Left lobe of liver (tissue), 2 donors: ENCODE measurements at places on chromosomes 4 and X.

DNA sequence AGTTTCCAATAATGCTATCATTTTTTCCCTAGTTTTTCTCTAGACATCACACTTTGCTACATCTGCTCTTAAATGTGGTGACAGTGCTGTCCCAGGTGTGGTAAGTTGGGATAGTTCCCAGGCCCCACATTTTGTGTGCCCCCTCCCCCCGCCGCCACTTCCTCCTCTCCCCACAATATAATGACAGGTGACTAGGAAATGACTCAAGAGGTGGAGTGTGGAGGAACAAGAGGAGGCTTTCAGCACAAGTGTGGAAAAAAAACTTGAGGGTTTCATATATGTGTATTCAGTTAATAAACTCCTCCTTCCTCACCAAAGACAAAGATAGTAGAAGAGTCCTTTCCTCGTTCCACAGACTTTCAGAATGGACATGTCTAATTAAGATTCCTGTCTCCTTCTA is 18.3 kb upstream of the IL21 start:
- DNase-seq: no peak

GRCh38 chr4:152643153-152644035 is 36.4 kb downstream of the TMEM154 start:
- no peak for DNase-seq

GRCh38 chrX:20507901-20508620 is 241.4 kb upstream of the RPS6KA3 start:
- no peak for DNase-seq

GRCh38 chr4:142690406-142691163 is 155.5 kb downstream of the INPP4B start:
- DNase-seq: no peak

DNA sequence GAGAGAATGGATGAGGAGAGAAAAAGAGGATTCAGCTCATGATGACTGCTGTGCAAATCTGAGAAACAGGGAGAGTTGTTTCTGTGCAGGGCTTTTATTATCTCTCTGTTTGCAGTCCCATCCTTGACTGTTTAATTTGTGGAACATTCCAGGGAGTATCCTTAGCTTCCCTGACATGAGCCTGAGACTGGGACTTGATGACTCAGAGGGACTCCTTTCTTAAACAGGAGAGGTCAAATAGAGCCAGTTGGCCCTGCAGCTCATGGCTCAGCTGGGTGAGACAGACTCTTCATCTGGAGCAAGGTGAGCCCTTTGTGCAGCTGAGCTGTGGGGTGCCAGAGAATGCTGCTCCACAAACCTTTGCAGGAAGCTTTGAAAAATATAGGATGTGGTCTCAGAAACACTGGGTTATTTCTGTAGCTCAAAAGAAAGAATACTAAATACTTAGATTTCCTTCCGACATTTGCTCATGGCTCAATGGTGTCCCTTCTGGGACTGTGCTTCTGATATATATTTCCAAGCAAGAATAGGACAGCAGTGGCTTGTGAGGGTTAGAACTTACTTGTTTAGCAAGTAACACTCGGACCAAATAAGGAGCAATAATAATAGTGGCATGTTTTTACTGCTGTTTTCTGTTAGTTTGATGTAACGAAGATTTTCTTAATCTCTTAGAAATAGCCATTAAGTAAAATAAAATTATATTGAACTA is 14.5 kb downstream of the ARHGAP24 start:
- no peak for DNase-seq

DNA sequence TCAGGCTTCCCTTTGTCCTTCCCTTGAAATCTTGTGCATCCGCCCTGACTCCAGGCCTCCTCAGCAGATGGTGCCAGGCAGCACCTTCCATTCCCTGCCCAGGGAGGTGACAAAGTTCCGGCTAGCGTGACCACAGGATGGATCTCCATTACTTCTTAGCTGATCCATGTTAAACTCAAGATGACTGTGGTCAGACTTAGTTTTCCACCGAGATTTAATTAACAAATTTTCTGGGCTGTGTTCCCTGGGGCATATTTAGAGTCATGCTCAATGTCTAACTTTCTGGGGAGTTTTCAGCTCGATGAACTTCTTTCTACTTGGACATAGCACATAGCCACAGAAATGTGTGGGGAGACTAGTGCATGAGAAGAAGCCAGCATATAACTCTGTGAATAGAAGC is 215.1 kb upstream of the SFRP2 start:
- no peak for DNase-seq

DNA sequence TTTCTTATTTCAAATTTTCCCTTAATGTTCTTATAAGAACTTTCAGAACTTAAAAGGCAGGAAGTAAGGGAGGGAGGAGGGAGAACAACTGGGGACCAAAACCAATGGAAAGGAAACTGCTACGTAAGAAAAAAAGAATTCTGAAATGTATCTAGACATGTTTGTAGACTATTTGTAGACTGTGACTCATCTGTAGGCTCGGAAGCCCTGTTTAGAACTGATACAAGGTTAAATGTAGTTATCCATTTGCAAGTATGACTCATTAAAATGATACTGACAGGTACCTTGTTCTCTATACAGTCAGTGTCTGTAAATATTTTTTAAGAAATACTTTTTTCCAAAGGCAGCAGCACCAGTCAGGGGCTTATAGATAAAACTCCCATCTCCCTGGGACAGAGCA is 202.0 kb downstream of the DHX15 start:
- no peak for DNase-seq

DNA sequence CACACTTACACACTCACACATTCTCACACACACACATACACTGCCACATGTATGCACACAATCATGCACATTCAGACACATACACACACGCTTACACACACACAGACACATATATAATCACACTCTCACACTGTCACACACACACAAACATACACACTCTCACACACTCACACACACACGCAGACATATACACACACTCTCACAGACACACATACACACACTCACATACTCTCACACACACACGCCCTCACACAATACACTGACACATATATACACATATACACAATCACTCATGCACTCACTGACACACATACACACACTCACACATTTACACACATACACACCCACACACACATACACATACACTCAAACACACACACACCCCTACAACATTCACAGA is 435.3 kb upstream of the FRG1 start:
- DNase-seq: no peak

- DNase-seq: no peak
Observed at GRCh38 chr4:80333121-80333520, 2.4 kb upstream of the CFAP299 start.

GRCh38 chr4:183011213-183011907 is 87.7 kb upstream of the WWC2 start:
- DNase-seq: no peak

DNA sequence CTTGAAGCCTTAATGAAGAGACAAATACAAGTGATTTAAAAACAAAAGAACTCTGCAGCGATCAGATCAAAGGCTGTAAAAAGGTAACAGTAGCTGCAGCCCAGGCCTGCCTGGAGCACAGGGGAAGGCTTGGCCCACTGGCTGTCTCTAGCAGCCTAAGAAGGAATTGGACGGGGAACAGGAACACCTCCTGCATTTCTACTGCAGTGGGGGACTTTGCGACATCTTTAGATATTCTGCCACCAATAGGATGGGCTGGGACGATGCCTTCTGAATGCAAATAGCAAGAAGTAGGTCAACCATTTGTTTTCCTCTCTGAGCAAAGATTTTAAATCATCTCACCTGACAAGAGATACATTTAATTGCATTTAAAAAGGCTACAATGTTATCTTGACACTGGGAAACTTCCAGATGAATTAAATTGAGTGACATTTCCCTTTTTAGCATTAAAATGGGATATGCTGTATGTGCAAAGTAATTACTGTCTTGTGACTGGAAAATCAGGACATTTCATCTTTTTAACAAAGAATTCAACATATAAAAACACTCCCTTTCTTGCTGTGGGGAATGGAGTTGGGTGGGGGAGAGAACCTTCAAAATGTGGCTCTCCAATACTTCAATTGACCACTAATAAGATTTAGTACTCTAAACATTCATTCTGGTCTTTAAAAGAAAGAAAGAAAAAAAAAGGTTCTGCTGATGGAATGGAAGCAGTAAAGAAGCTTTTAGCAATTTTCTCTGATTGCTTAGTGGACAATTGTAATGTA is 70.0 kb downstream of the NYX start:
- DNase-seq: no peak
